ENCODE measurements at places on chromosomes 1 and 21.

- DNase-seq = no peak
These were observed 5.9 kb downstream of the RHEX start for GRCh38 chr1:206058927-206059292.

GRCh38 chr21:32474179-32475059 is 61.9 kb downstream of the EVA1C start:
- no peak for DNase-seq

DNA sequence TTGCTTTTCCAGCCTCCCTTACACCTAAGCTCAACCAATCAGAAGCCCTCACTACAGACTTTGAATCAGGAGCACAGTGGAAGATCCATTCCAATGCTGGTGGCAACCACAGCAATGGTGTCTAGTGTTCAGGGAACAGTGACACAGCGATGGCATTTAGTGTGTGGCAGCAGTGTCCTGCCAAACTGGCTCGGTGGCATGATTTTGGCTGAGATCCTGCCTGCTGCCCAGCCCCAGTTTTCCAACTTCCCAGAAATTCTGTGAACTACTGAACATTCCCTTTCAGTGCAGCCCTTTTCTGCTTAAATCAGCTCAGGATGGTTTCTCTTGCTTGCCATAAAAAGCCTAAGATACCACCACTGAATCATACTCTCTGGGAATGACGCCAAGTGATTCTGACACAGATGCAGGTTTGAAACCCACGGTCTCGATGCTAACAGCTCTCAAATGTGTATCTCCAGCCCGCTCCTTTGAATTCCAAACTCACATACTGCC is 8.8 kb downstream of the ASAP3 start:
- no peak for DNase-seq

- no peak for DNase-seq
These were observed 27.3 kb upstream of the A3GALT2 start for GRCh38 chr1:33348194-33348593.

- no peak for DNase-seq
These were observed 451.1 kb downstream of the LTN1 start for GRCh38 chr21:28541371-28542112.

DNA sequence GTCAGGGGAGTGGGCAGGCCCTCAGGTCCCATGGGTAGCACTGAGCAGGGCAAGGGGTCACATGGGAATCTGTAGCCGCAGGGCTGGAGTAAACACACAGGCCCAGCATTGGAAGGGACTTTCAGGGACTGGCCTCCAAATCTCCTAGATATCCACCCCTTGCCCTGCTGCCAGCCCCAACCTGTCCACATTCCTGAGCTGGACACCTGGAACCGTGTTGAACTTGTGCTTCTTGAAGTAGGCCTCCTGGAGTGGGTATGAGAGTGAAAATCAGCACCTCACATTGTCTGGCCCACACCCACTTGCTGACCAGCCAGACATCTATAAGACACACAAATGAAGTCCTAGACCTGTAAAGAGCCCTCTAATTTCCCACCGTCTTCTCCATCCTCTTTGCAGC is 7.7 kb downstream of the POMGNT1 start:
- no peak for DNase-seq

- DNase-seq = no peak
These were observed 37.3 kb upstream of the ZNF644 start for GRCh38 chr1:91059157-91059556.

DNA sequence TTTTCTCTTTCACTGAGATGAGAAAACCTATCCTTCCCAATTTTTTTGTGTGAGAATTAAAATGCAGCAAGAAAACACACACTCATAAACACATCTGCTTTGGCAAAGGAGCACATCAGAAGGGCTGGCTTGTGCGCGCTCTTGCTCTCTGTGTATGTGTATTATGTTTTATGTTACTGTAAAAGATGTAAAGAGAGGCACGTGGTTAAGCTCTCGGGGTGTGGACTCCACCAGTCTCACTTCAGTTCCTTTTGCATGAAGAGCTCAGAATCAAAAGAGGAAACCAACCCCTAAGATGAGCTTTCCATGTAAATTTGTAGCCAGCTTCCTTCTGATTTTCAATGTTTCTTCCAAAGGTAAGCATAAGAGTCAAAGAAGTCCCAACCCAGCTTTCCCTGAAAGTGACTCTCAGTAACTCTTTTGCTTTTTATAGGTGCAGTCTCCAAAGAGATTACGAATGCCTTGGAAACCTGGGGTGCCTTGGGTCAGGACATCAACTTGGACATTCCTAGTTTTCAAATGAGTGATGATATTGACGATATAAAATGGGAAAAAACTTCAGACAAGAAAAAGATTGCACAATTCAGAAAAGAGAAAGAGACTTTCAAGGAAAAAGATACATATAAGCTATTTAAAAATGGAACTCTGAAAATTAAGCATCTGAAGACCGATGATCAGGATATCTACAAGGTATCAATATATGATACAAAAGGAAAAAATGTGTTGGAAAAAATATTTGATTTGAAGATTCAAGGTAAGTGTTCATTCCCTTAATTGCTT is at the start of gene CD2:
TSS of gene CD2 (plus strand) at position 233 of the 780 bp plus-strand sequence. CDS start at position 296, 63 bp downstream.
- DNase-seq = no peak

- no peak for DNase-seq
These were observed 1.2 kb upstream of the MSTO1 start for GRCh38 chr1:155608888-155609225.

DNA sequence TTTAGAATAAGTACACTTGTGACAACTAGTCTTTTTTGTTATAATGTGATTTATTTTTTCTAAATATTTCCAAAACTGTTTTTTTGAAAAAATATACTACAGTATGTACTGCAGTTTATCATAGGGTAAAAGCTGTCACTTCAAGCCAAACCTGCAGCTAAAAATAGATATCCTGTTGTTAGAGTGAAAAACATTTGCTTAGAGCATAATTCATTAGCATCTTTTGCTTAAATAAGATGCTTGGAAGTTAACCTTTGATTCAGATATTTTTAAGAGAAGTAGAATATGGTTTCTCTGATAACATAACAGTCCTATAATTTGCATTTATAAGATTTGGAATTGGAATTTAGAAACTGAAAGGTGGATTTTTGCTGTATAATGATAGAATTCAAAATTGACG is 21.5 kb downstream of the PRKACB start:
- DNase-seq = no peak

GRCh38 chr1:28865997-28866650 is 48.2 kb upstream of the EPB41 start:
- no peak for DNase-seq

DNA sequence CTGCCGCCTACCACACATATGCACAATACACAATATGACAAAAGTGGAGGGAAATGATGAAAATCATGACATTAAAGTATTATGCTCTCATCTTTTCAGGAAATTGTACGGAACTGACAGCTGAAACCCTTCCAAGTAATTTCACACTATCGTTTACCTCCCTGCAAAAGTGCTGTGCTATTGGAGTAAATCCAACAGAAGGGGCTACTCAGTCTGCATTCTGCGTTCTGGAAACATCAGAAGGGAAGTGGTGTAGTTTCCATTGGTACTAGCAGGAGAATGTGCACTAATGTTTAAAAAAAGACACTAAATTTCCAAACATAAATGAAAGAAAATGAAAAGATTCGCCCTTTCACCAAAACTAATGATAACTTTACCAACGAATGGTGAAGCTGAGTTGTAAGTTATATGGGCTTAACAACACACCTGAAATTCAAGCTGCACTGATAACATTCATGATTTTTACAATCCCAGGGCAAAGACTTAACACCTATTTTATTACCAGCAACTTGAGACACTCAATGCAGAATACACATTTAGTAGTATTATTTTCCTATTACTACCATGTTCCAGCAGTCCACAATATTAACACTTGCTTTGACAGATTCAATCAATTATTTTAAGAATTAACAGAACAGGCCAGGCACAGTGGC is 3.2 kb downstream of the DENND1B start:
- no peak for DNase-seq

GRCh38 chr1:27968692-27969091 is 8.9 kb downstream of the XKR8 start:
- no peak for DNase-seq

- DNase-seq = no peak
These were observed at the start of gene DNALI1 for GRCh38 chr1:37556712-37557196. TSS of gene DNALI1 (plus strand) at chr1:37556940. CDS start at chr1:37556995, 55 bp downstream.

DNA sequence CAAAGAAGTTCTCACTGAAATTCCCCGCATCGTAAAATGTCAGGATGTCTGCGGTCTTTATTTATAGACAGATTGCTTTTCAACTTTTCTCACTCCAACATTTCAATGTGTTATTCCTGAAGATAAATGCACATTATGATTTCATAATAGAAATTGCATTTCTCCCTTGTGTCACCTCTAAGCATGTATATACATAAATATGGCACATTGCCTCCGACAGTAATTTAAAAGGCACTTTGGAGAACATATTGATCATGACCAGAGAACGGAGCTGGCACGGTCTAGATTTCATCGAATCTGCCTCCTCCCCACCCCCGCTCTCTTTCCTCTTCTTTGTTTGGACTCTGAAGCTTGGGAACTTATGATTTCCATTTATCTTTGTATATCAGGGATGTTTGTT is 54.9 kb upstream of the IGSF21 start:
- no peak for DNase-seq

DNA sequence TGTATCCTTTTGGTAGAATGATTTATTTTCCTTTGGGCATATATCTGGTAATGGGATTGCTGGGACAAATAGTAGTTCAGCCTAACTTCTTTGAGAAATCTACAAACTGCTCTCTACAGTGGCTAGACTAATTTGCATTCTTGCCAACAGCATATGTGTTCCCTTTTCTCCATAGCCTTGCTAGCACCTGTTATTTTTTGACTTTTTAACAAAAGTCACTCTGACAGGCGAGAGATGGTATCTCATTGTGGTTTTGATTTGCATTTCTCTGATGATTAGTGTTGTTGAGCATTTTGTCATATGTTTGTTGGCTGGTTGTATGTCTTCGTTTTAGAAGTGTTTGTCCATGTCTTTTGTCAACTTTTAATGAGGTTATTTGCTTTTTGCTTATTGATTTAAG is 99.8 kb downstream of the UCK2 start:
- DNase-seq = no peak

- no peak for DNase-seq
These were observed 82.0 kb downstream of the RPAP2 start for GRCh38 chr1:92380867-92381266.

GRCh38 chr1:94846308-94846707 is 26.2 kb downstream of the SLC44A3 start:
- DNase-seq = no peak

GRCh38 chr1:32240140-32240951 is 6.7 kb upstream of the FAM167B start:
- DNase-seq = peak; percentile 94

DNA sequence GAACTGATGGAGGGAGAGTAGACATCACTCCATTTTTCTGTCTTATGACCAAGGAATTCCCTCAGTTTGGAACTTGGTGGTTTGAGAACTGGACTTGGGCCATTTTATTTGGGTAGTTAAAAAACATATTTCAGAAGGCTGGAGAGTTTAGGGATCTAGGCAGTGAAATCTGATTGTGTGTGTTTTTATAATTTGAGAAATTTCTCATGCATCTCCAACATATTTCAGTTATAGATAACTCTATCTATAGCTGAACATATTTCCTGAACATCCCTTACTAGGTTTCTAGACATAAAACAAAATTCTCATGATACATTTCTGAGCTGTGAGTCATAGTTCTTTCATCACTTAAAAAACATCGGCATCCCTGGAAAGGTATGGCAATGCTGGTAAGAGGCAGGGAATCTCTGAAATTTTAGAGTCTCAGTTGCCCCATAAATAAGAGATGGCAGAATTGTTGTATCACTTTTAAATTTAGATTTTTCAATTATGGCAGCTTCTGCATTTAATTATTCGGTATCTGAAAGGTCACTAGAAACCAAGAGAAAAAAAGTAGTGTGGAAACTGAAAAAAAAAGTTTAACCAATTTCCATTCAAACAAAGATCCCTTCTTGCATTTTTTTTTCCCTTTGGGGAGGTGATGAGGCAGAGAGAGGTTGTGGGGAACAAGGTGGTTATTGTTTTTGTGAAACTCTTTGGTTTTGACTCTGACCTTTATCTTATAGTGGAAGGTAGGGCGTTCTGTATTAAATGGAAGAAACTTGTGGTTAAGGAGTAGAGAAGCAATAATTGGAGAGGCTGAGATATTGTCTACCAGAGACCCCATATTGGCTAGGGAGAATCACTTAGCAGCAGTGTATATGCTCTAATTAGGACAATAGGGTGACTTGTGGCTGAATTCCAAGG is 102.9 kb downstream of the FASLG start:
- no peak for DNase-seq

DNA sequence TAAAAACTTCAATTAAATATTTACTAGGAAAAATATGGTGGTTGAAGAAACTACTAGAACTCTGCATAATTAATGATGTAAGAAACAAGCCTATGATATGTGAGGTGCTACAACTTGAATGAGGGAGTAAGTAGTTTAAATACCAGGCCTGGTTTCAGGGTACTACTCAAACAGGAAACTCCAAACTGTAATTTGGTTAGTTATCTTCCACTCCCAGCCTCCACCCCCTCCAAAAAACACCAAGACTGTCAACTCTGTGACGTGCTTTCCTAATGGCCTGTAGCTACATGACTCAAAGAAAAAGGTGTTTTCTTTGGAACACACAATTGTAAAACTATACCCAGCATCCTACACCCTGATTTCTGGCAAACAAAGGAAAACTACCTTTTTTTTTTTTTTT is 55.9 kb upstream of the RCC1 start:
- DNase-seq = no peak

GRCh38 chr1:2049225-2049717 is 940 bp upstream of the PRKCZ start:
- DNase-seq = peak; percentile 49

DNA sequence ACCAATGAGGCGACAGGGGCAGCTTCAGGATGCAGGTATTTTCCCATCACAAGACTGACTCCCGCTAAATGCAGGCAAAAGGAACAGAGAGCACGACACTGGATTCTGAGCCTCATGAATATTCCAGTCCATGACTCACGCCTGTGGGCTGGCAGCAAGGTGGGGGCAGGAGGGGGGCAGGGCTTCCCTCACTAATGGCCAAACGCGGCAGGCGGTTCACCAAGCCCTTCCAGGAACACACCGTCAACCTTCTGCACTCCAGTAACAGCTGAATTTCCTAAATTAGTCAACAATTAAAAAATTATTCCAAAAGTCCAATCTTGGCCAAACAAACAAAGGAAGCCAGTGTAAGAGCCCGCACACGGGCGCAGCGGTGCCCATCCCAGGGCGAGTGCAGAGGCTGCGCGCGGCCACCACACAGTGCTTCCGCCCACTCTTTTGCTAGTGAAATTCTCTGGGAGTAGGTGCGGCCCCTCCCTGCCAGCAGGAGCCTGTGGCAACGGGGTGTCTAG is 12.5 kb upstream of the GPR153 start:
- no peak for DNase-seq

GRCh38 chr21:40436261-40436660 is 410.7 kb downstream of the DSCAM start:
- DNase-seq = no peak

DNA sequence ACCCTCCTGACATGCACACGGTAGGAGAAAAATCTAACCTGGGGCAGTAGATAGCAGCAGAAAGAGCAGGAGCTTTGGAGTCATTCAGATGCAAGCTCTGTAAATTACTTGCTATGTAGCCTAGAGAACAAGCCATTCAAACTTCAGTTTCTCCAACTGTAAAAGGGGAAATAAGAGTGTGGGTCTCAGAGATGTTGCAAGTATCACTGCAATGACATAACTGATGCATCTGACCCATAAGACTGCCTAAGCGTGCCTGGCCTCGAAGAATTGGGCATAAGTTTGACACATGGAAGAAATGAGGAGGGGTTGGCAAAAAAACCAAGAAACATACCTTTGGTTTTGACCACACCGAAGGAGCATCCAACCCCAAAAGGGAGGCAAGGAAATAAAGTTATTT is 5.2 kb downstream of the AK2 start:
- DNase-seq = no peak

Data from NCI-H345 (cell line).